ENCODE measurements at places on chromosomes 2 and 18.

DNA sequence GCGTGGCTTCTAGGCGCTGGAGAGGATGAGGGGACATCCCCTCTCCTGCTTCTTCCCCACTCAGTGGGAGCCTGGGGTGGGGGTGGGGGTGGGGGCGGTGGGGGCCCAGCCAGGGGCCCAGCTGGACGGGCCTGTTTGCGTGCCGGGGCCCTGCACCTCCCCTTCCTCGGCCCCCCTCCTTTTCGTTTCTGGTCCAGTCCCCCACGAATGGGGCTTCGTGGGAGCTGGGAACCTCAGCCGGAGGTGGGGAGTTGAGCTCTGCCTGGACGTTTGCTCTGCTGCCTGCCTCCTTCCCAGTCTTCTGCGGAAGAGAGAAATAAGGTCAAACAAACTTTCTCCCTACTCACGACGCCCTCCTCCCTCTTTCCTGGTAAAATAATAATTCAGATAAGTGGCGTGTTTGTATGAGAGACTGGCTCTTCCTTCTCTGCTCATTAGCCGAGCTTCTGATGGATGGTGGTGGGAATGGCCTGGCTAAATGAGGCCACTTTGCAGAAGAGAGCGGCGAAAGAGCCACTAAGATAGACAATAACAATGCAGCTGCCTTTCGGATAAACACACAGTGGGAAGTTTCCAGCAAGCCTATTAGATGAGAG, 782 bp downstream of the MTA3 start:
- DNase-seq, result peak; percentile 43

DNA sequence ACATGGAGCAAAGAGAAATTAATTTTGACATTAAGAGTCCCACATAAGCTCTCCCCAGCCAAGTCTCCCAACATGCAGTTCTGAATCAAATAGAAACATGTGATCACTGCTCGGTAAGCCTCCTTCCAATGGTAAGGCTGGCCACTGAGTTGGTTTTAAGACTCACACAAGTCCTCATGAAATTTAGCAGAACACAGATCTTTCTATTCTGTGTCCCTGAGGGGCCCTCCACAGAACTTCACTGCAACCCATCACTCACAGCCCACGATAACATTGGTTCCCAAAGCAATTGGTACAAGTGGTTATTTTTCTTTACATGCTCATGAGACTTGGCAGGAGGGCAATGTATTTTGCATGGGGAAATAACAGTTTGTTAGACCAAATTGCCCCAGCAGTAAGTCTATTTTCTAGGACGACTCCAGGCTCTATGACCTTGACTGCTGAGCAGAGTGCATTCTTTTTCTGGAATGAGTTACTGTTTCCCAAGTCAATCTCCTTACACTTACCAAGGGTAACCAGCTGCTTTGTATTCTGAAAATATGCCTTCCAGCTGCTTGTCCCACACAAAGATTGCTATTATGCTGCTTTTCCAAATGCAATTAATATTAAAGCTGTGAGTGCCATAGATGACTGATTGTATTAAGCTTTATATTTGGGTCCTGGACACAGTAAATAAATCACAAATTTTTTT, 142.3 kb upstream of the TANK start:
- DNase-seq, result no peak

- no peak for DNase-seq
Measured at GRCh38 chr2:45205985-45206384, 196.7 kb upstream of the SIX2 start.

DNA sequence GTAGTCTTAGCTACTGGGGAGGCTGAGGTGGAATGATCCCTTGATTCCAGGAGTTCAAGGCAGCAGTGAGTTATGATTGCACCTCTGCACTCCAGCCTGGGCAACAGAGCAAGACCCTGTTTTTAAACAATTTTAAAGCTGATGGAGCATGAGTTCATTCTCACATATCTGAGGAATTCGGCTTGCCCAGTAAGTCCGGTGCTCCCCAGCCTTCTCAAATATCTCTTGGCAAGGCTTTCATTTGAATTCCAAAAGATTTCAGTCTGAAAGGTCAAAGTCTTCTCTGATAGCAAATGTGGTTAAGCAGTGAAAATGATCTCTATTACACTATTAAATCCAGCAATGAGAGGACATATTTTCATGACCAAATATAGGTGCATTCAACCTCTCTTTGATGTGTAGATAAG, 27.9 kb downstream of the PIEZO2 start:
- no peak for DNase-seq

DNA sequence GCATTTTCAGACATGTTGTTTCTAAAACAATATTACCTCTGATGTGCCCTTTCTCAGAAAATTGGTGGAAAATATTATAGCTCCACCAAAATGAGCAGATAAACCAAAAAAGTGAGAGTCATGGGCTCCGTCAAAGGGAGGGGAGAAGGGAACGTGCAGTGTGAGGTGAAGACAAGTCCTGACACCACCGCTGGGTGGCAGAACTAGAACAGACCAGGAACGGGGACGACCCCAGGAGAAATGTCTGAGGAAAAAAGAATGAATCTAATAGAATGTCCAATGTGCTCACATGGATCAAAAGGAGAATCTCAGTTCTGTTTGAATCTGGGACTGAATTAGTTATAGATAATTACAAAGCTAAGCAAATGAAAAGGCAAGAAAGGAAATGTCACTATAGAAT, 22.6 kb upstream of the BCL2 start:
- DNase-seq, result no peak

- no peak for DNase-seq
Measured at GRCh38 chr2:45780541-45781463, 129.3 kb downstream of the PRKCE start.

DNA sequence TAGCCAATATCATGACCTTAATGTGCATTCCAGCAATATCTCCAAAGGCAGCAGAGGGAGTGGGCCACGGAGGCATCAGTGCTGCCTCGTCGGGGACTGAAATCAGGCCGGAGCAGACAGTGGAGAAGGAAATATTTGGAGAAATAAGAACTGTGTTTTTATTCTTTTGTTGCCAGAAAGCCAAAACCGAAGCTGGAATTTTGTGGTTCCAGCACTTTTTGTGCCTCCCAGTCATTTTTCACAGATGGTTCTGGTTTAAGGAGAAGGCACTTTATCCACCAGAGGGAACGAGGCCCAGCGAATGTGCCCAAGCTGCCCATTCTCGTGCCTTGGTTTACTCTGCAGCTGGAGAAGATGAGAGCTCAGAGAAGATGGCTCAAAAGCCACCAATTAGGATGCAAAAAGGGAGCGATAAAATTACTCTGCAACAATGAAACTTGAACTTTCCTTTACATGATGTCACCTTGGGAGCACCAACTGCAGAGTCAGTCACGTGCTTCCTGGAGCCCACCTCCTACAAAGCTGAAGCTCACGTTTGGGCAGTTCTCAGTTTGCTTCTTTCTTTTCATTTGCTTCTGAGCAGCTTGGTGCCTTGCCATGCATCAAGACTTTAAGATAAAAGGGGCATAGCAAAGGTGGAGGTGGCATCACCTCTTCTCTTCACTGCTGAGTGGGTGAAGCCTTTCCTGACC, 288.7 kb downstream of the LPIN1 start:
- DNase-seq, result no peak

GRCh38 chr2:162125138-162125537, 26.9 kb downstream of the GCG start:
- DNase-seq, result no peak

DNA sequence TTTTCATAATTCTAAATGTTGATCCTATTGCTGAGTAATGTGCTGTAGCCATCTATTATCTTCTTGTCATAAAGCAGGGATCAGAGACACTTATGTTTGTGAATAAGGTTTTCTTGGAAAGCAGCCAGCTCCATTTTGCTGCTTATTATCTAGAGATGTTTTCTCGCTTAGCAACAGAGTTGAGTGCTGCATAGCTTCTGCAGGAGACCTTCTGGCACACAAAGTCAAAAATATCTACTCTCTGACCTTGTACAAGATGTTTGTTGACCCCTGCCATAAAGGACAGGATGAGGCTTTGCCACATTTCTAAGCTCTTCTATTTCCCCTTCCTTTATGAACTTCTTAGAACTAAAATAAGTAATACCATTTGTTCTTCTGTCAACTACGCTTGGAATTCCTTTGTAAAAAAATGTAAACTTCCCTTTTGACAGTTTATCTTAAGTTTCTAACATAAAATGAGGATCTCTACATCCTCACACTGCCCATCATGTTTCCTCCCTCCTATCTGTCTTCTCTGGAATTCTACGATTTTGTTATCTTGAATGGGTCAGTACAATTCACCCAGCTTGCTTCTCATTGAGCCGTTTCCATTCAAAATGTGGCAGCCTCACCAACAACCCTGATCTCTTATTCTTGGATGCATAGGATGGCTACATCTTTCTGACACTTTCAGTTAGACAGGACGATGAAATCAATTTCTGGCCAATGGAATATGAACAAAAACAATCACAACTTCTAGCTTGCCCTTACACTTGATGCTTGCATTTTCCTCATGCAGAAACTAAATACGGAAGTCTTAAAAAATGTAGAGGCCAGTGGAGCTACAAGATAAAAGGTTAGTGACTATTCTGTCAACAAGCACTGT, 1377.0 kb downstream of the SUCLG1 start:
- DNase-seq, result peak; percentile 94

DNA sequence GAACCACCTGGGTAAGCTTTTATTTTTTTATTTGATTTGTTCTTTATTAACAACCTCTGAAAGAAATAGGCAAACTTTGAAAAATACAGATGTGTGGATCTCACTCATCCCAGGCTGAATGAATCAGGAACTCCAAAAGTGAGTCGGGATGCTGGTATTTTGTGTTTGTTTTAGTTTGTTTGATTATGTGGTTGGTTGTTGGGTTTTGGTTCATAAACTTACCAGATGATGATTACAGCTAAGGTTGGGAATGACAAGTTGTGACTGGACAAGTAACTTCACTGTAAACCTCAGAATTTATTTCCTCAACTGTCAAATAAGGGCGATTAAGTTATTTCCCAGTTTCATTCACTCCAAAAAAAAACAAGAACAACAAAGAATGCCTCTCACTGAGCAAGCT, 80.5 kb upstream of the KIF5C start:
- DNase-seq, result no peak

DNA sequence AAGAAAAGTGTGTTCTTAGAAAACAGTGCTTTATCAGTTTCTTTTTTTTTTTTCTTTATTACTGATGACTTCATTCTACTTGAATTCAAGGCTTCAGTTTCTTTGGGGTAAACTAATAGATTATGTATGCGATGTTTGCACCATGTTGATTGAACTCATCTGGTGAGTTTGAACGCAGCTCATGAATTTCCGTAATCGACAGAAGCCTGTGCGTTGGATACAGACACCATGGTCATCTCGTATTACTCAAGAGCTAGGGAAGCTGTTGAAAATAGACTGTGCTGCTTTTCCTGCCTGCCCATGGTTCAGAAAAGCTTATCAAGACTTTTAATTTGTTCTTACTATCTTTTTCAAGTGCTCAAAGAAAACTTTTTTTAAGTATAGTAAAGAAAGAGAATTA, 185.5 kb upstream of the NRP2 start:
- DNase-seq, result no peak

DNA sequence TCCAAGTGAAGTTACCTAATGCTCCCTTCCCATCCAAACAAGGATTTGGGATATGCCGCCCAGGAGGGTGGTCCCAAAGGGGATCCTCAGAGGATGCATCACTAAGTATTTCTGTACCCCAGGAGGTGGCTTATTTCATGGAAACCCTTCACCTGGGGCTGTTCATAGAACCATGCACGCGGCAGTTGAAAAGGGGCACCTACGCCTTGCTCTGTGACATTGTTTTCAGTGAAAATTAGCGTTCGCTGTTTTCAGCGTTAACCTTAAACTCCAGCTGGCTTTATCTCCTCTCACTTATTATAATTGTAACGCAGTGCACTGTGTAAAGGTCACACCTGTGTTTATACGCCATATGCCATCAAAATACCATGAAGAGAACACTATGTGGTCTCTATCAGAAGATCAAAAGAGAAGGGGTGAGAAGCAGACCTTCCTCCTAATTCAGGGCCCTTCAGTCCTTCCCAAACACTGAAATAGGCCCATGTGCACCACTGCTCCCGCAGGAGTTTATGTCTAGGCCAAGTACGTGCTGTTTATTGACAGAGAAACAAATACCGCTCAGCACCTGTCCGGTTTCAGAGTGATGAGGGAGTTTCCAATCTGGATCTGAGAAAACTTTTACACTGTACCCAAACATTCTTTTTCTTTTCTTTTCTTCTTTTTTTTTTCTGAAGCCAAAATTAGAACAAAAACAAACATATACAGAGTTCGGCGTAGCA, 162.1 kb downstream of the BCL2 start:
- DNase-seq, result peak; percentile 86

- peak; percentile 67 for DNase-seq
Measured at GRCh38 chr2:173652767-173653431, 298.2 kb downstream of the CDCA7 start.

GRCh38 chr2:28088970-28089369, 198.4 kb downstream of the BABAM2 start:
- DNase-seq, result no peak

DNA sequence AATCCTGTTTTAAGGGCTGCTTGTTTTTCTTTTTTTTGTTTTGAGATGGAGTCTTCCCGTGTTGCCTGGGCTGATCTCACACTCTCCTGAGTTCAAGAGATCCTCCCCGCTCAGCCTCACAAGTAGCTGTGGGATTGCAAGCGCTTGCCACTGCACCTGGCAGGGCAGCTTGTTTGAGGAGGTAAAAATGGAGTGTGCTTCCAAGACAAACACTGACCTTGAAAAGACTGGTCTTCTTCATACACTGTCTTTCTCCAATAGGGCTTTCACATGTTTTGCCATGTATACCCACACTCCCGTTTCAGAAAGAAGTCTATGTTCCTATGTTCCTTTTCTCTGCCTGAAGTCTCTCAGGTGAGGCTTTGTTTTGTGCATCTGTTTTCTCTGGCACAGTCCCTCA, 32.6 kb upstream of the LDAH start:
- no peak for DNase-seq

DNA sequence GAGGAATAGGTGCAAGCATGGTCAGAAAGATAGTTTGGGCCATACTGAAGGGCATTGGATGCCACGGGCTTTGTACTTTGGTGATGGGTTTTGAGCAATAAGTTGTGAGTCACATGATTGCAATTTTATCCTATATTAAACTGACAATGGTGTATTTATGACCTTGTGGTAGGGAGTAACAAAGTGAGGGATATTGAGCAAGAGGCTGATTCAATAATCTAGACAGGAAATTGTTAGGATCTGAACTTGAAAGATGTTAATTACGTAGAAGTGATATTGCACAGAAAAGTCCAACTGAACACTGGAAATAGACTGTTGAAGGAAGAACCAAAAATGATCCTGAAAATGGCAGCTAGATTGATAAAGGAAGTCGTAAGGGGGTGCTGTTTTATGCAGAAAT, 46.6 kb upstream of the TCF4 start:
- DNase-seq, result no peak

DNA sequence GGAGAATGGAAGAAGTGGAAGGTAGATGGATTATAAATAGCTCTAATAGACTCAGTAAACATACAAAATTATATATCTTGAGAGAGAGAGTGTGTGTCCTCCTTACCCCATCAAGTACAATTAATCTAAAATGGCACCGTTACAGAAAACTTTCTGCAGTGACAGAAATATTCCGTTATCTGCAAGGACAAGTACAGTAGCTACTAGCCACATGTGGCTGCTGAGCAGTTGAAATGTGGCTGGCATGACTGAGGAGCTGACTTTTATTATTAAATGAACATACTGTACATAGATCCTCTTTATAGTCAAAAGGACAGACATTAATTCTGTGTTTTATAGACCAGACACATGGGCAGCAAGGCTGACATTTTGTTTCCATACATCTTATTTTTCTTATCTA, 7.0 kb downstream of the CCDC93 start:
- no peak for DNase-seq
